Activated T-helper 17 cell treated with anti-CD3 and anti-CD28 coated beads, Interleukin-2, amount 50 U/mL, for 72 hours (primary cell): ENCODE measurements at places on chromosomes 5 and 9.

GRCh38 chr9:131082774-131083512 lies 13.4 kb upstream of the AIF1L start:
- no peak for ATAC-seq

DNA sequence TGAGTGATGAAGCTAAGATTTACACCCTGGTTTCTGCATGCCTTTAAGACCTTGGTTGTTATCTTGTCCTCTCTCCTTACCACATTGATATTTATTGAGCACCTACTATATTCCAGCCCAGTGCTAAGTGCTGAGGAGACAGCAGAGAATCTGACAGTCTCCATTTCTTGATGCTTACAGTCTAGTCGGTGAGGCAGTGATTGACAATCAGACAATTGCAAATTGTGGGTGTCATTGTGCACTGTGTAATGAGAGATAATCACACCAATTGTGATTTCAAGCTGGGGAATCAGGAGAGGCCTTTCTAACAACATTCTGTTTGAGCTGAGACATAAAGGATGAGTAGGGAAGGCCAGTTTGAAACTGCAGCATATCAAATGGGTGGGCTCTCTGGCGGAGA lies 41.7 kb upstream of the PPARGC1B start:
- ATAC-seq, result no peak

- ATAC-seq, result no peak
Measured at GRCh38 chr5:142295084-142295758, 29.6 kb downstream of the SPRY4 start.

GRCh38 chr5:55453211-55453610 lies 81.6 kb downstream of the PLPP1 start:
- no peak for ATAC-seq

DNA sequence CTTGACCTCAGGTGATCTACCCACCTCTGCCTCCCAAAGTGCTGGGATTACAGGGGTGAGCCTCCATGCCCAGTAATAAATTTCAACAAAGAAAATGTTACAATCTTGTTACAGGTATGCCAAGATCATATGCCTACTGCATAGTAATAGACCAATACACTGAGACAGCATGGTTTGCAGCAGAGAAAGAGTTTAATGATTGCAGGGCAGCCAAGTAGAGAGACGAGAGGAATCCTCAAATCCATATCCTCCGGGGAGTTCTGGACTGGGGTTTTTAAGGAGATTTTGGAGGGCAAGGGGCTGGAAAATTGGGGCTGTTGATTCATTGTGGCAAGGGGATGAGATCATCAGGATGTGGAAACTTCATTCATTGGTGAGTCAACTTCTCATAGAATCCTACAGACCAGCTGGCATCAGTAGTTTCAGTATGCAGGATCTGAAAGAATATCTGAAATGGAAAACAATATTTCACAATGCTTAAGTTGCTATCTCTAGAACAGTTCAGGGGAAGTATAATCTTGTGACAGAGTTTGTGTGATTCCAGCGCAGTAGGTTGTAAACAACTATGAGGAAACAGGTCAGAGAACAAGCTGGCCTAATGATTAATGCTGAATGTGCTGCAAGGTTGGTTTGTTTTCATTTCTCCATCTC lies 14.8 kb upstream of the TUT7 start:
- no peak for ATAC-seq

- ATAC-seq, result no peak
Measured at GRCh38 chr5:143225511-143225910, 178.0 kb downstream of the NR3C1 start.

GRCh38 chr5:177389241-177390169 lies 5.3 kb downstream of the SLC34A1 start:
- ATAC-seq, result peak; percentile 85

- ATAC-seq, result no peak
Measured at GRCh38 chr5:87354496-87354895, 58.2 kb downstream of the CCNH start.

DNA sequence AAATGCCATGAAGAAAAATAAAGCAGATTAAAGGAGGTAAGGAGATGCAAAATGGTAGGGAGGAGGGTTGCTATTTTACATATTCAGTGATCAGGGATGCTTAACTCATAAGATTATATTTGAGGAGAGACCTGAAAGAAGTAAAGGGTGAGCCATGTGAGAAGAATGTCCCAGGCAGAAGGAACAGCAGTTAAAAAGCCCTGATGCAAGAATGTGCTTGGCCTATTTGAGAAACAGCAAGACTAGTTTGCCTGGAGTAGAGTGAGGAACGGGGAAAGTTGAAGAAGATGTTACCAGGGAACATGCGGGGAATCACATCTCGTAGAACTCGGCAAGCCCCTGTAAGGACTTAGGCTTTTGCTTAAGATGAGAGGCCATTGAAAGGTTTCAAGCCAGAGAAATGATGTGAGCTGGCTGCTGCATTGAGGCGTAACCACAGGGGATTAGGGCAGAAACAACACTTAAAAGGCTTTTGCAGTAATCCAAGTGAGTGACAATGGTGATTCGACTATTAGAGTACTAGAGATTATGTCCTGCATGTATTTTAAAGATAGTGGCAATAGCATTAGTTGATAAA lies 198.7 kb downstream of the VPS13A start:
- ATAC-seq, result no peak

DNA sequence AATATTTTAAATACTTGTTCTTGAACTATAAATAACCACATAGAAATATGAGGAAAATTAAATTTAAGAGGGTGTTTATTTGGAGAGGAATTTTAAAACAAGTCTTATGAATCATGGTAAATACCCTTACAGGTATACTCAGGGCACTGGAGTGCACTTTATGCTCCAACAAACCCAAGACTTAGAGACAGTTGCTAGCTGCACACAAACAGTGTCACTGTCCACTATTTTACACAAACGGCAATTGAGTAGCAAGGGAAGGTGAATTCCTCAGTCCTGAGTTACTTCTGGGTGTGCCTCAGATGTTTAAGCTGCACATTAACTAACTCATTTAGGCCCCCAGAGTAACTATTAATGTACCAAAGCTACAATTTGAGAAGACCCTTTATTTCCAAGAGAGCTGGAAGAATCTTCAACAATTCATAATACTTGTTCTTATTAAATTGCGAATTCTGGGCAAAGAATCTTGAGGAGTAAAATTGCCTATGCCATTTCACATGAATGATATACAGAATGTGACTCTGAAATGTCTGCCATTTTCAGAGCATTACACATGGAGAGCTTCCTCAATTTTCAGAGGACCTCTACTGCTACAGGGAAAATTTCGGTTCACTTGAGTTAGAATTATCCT lies 371.2 kb downstream of the PDE4D start:
- ATAC-seq, result no peak

DNA sequence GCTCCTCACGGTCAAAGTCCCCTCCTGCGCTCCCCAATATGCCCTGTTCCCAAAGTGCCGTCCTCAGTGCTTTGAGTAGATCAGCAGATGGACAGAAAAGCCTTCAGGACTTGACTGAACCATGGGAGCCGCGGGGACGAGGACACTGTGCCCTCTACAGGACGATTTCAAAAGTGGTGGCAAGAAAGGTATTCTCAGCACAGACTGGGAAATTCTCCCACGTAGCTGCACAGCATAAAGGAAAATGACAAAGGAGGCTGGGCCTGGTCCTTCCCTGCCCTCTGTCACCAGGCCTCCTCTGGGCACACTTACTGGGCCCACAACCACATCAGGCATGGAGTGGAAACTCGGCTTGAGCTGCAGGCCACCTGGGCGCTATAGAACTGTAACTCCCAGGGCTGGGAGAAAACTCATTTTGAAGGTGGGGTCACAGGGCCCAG lies 16.7 kb upstream of the MTMR12 start:
- peak; percentile 96 for ATAC-seq

- ATAC-seq, result no peak
Measured at GRCh38 chr5:1511651-1512540, 11.9 kb downstream of the LPCAT1 start.

- ATAC-seq, result no peak
Measured at GRCh38 chr5:21826884-21827283, 1026.3 kb downstream of the CDH12 start.

- ATAC-seq, result no peak
Measured at GRCh38 chr9:119218293-119218692, 150.9 kb downstream of the BRINP1 start.

DNA sequence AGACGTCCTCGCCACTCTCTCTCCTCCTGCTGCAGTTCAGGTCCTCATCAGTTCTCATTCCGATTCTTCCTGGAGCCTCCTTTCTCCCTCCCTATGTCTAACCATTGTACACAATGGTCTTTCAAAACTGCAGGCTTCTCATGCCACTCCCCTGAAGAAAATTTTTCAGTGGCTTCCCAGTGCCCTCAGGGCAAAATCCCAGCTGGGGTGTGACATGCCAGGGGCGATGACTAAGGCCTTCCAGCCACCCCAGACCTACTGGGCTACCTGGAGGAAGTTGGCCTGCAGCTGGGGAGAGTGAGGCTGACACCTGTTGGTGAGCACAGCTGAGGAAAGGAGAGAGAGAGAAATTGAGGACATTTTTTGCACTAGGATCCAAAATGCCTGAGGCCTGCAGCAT lies 65.2 kb downstream of the SREK1 start:
- no peak for ATAC-seq

- ATAC-seq, result peak; percentile 66
Measured at GRCh38 chr9:38227061-38227540, 158.1 kb upstream of the SHB start.

DNA sequence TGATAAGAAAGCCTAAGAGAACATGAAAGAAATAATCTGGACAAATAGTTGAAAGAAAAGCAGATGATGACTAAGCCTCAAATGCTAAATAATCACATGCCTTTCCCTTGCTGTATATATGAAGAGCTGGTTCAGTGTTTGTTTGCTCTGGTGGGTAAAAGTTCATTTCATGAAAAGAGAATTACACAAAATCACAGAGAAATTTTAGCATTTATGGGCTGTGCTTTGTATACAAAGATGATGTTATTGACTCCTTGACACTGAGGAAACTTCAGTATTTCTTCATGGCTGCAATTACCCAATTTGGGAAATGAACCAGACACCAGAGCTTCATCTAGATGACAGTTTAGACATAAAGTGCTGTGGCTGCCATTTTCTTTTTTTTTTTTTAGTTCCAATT lies 527.2 kb downstream of the NR2F1-AS1 start:
- no peak for ATAC-seq

DNA sequence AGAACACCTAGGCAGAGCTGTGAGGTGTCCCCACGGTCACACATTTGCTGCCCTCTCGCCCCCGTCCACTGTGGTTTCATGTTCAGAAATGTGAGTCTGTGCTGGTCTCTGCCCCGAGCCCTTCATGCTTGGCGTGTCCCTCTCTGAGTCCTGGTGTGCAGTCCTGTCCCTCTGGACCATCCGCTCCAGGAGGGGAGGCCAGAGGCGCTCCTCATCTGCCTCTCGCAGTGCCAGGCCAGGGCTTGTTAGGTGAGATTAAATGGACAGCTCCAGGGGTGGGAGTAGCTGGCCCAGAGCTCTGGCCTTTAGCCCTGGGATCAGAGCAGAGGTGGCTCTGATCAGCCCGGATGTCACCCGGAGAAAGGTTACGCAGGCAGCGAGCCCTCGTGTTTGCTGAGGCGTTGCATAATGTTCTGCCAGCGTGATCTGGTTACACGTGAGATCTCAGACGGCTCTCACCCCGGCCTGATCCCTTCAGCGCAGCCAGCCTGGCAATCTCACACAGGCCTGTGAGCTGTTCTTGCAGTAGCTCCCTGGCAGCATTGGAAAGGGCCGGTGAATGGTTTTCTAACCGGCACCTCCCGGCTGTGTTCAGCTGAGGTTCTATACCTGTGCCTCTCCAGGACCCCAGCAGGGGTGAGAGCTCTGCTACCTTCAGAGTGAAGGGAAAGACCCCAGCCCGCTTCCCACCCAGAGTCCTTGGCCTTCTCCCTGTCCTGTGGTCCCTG lies 24.5 kb downstream of the PTGES2 start:
- ATAC-seq, result no peak

DNA sequence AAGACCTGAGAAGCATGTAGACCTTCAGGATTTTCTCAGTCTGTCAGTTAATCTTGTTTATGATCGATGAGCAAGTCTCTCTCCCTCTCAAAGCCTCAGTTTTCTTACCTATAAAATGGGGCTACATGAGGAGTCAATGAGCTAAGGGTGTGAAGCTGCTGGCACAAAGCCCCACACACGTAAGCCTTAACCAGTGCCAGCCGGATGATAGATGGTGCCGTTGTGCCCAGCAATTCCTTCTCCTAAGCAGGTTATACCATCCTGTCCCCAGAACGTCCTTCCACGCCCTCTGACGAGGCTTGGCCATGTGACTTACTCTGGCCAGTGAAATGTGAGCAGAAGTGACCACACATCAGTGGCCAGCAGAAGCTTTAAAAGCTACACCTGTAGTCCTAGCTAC lies 179.0 kb downstream of the C9orf50 start:
- ATAC-seq, result no peak

DNA sequence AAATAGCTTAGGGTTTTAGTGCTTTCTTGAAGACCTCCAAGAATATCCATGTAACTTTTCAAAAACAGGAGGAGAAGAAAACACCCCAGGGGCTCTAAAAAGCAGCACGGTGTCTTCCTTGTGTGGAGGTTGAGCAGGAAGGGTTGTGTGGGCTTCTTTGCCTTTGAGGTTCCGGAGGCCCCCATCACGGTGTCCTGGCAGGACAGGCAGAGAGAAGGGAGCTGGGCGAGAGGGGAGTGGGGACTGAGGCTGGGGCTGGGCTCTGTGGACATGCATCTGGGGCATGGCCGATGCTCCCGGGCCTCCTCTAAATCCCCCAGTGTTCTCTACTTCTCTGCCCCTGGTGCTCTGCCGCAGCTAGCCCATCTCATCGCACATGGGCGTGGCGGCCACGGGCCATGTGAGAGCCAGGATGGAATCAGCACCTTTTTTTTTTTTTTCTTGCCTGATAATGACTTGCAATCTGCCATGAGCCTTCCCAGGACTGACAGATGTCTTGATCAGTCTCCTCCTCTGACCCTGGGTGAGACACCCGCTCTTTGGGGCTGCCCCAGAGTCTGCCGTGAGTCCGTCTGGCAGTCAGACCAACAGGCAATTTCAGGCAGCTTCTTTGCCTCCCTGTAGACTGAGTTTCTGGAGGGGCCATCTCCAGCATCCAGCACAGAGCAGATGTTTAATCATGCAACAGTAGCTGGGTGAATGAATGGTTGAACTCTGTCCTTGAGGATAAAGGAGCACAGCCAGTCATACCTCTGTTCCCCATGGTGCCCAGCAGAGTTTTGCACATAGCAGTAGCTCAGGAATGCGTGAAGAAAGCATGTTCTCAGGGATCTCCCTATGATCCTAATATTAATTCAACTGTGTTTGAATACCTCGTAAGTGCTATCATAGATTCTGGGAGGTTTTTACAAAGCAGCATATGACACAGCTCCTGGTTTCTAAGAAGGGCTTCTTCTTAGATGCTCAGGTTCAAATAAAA lies 12.1 kb downstream of the CXCL14 start:
- ATAC-seq, result no peak

GRCh38 chr9:104575456-104575855 lies 6.5 kb downstream of the OR13C8 start:
- no peak for ATAC-seq
